Left ventricle myocardium inferior (tissue), 1 donor: ENCODE measurements at places on chromosomes 2 and 18.
A peak's percentile ranks its signal among the peaks of the same experiment; 100 is the strongest.

DNA sequence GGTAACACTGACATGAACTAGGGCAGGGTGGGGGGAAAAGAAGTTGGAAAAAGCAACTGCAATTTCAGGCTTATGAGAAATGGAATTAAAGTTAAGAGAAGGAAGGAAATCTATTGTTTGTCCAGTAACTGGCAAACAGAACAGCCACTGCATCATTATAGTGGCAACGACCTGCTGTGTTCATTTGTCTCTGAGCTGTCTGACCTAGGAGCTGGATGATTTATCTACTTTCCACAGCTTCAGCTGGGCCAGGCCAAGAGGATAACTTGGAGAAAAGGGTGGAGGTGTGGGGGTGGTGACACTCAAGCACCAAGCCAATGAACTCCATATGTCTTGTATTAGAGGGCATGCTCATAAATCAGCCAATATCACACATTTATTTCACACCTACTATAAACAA lies 291.5 kb upstream of the KLHL29 start:
- DNase-seq = no peak
- H3K27me3 ChIP-seq = peaks cover 1% of the 10 kb centered on the region
- H3K4me3 ChIP-seq = no peak overlapping the region
- no peaks in the 10 kb centered on the region for H3K36me3 ChIP-seq

- no peaks in the 10 kb centered on the region for H3K4me1 ChIP-seq
- no peaks in the 10 kb centered on the region for H3K36me3 ChIP-seq
- H3K4me3 ChIP-seq = no peak overlapping the region
These were observed 332.9 kb downstream of the DSC3 start for GRCh38 chr18:30709595-30709994.

- no peak overlapping the region for H3K4me3 ChIP-seq
- peaks cover 75% of the 10 kb centered on the region for H3K4me1 ChIP-seq
- no peak for DNase-seq
These were observed 3.0 kb downstream of the SPATS2L start for GRCh38 chr2:200309296-200310049.

DNA sequence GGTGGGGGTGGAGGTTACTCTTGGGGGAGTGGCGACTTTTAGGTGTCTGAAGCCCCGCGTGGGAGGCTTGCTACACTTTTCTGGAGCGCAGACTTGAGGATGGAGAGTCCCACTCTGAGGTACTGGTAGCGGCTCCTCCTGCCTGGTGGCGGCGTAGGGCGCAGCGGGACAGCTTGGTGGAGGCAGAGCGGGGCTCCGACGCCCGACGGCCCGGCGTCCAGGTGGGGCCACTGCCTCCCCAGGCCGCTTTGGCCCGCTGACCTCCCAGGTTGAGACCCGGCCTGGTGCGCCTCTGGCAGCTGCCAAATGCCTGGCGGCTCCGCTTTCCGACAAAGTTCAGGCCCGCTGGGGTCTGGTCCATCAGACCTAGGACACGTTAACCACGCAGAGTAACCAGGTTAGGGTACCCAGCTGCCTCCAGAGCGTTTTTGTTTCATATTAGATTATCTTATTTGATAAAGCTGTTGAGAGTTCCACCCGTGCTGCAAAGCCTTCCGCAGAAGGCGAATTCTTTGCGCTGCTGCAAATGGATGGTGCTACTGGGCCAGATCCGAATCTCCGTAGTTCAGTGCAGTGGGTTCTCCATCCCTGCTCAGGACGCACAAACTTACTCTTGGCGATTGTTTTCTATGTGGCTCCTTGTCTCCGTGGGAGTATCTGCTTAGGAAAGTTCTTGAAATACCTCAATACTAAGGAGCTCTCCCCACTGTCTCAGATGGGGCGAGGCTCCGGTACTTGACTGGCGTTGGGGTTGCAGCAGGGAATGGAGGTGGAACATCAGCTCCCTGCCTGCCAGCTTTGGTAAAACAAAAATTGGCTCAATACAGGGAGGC lies 405.9 kb downstream of the XIRP2 start:
- H3K27ac ChIP-seq = no peak overlapping the region
- peaks cover 59% of the 10 kb centered on the region for H3K27me3 ChIP-seq
- H3K4me1 ChIP-seq = peaks cover 25% of the 10 kb centered on the region

- H3K27me3 ChIP-seq = no peaks in the 10 kb centered on the region
- H3K27ac ChIP-seq = no peak overlapping the region
- no peak for DNase-seq
- no peaks in the 10 kb centered on the region for H3K36me3 ChIP-seq
These were observed 274.7 kb downstream of the RND3 start for GRCh38 chr2:150212722-150213171.

DNA sequence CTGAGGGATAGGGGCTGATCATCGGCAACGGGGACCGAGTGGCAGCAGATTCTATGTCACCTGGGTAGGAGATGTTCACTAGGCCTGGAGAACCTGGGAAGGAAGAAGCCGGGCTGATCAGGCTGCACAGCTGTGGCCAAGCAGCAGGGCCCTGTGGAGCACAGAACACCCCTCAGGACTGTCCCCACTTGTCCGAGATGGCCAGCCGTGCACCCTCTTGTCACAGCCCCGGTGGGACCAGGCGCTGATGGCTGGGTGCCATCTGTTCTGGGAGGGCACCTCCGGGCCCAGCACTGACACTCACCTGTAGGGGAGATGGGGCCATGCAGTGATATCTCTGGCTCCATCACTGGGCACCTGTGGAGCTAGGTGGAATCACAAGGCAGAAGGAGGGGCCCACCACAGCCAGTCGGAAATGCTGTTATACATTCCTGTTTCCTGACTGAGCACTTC lies 217.9 kb upstream of the RAB6C start:
- peaks cover 45% of the 10 kb centered on the region for H3K27me3 ChIP-seq
- no peak for DNase-seq
- no peak overlapping the region for H3K4me3 ChIP-seq
- H3K27ac ChIP-seq = no peak overlapping the region
- H3K4me1 ChIP-seq = no peaks in the 10 kb centered on the region

GRCh38 chr2:121735518-121736074 lies 1.1 kb downstream of the NIFK start:
- H3K4me3 ChIP-seq = peak overlapping the region; percentile 93
- H3K4me1 ChIP-seq = peaks cover 28% of the 10 kb centered on the region
- no peaks in the 10 kb centered on the region for H3K27me3 ChIP-seq
- peak overlapping the region; percentile 88 for H3K27ac ChIP-seq
- H3K36me3 ChIP-seq = peaks cover 45% of the 10 kb centered on the region

DNA sequence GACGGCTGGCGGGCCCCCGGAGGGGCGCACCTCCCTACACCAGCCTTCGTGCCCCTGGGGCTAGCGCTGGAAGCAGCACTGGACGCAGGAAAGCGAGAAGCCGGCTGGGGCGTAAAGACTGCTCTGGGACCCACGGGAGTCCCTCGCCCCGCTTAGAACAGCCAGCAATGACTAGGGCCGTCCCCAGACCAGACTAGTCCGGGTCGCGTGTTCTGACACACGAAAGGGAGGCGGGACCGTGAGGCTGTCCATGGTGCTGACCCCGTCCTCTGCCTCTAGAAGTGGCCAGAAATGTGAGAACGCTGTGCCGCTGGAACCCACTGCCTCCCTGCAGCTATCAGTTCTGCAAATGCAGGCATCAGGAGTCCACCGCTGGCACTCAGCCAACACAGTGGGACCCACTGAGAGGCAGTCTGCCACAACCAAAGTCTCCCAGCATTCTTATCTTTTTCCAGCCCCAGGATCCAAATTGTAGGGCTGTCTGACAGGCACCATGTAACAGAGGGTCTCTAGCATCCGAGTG lies at the start of gene UCN:
TSS of gene UCN (minus strand) at position 87 of the 523 bp plus-strand sequence. CDS start 550 bp downstream, outside the sequence.
- no peak within 1 kb of the TSS for H3K4me3 ChIP-seq
- H3K4me1 ChIP-seq = peaks cover 32% of the 10 kb centered on the region
- peaks cover 62% of the 10 kb centered on the region for H3K36me3 ChIP-seq
- no peak for DNase-seq
- peaks cover 44% of the 10 kb centered on the region for H3K27me3 ChIP-seq
- H3K27ac ChIP-seq = peak within 1 kb of the TSS; percentile 28

GRCh38 chr2:210363261-210363660 lies 48.3 kb upstream of the MYL1 start:
- H3K27me3 ChIP-seq = no peaks in the 10 kb centered on the region
- H3K4me3 ChIP-seq = no peak overlapping the region
- no peak for DNase-seq
- H3K4me1 ChIP-seq = no peaks in the 10 kb centered on the region

GRCh38 chr2:105578166-105578565 lies 166.5 kb upstream of the NCK2 start:
- H3K4me3 ChIP-seq = no peak overlapping the region
- no peak overlapping the region for H3K27ac ChIP-seq
- H3K27me3 ChIP-seq = peaks cover 5% of the 10 kb centered on the region
- no peaks in the 10 kb centered on the region for H3K36me3 ChIP-seq
- no peak for DNase-seq
- H3K4me1 ChIP-seq = peaks cover 18% of the 10 kb centered on the region

- DNase-seq = no peak
- no peak overlapping the region for H3K27ac ChIP-seq
- no peak overlapping the region for H3K4me3 ChIP-seq
- H3K27me3 ChIP-seq = no peaks in the 10 kb centered on the region
- no peaks in the 10 kb centered on the region for H3K4me1 ChIP-seq
- peaks cover 54% of the 10 kb centered on the region for H3K36me3 ChIP-seq
These were observed 62.5 kb downstream of the RPIA start for GRCh38 chr2:88753833-88754584.

DNA sequence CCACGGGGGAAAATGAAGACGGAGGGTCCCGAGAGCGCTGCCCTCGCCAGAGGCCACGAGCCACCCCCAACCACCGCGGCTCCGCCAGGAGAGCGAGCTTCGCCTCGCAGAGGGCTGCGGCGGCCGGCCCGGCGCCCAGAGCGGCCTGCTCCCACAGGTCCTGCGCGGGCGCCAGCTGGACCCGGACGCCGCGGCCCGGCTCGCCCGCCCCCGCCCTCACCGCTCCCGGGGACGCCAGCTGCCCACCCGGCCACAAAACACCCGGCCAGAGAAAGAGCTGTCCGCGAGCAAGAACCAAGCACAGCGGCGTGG lies 709 bp downstream of the PTPN2 start:
- H3K4me1 ChIP-seq = peaks cover 49% of the 10 kb centered on the region
- no peaks in the 10 kb centered on the region for H3K27me3 ChIP-seq
- H3K36me3 ChIP-seq = no peaks in the 10 kb centered on the region
- no peak for DNase-seq
- peak overlapping the region; percentile 100 for H3K27ac ChIP-seq

DNA sequence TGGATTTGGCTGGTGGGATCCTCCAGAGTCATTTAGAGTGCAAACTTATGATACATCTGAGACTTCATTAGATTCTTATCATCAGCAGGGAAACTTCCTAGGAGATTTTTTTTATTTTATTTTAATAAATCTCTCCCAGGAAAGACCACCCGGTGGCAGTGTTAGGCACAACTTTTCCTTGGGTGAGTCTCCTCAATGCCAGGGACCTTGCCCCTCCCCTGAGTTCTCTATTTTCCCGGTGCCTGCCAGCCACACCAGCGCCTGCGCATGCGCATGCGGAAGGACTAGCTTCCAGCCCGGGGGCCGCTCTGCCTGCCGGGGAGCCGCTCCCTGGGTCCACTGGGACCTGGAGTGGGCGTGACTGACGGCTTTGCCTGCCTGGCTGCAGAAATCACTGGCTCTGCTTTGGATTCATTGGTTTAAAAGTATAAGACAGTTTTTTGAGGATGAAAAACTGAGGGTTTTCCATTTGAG lies 86.6 kb downstream of the TMEM182 start:
- peak overlapping the region; percentile 58 for H3K4me3 ChIP-seq
- H3K4me1 ChIP-seq = peaks cover 9% of the 10 kb centered on the region
- DNase-seq = peak; percentile 85
- peaks cover 7% of the 10 kb centered on the region for H3K27me3 ChIP-seq
- H3K36me3 ChIP-seq = no peaks in the 10 kb centered on the region

- no peak for DNase-seq
- no peaks in the 10 kb centered on the region for H3K27me3 ChIP-seq
- peaks cover 80% of the 10 kb centered on the region for H3K4me1 ChIP-seq
- peak overlapping the region; percentile 80 for H3K27ac ChIP-seq
- no peaks in the 10 kb centered on the region for H3K36me3 ChIP-seq
- H3K4me3 ChIP-seq = no peak overlapping the region
These were observed 138.2 kb downstream of the SH3RF3 start for GRCh38 chr2:109266998-109267854.

GRCh38 chr2:216540920-216541319 lies 42.3 kb downstream of the RPL37A start:
- peaks cover 56% of the 10 kb centered on the region for H3K4me1 ChIP-seq
- H3K4me3 ChIP-seq = no peak overlapping the region
- H3K27ac ChIP-seq = peak overlapping the region; percentile 93
- no peaks in the 10 kb centered on the region for H3K36me3 ChIP-seq
- no peaks in the 10 kb centered on the region for H3K27me3 ChIP-seq

DNA sequence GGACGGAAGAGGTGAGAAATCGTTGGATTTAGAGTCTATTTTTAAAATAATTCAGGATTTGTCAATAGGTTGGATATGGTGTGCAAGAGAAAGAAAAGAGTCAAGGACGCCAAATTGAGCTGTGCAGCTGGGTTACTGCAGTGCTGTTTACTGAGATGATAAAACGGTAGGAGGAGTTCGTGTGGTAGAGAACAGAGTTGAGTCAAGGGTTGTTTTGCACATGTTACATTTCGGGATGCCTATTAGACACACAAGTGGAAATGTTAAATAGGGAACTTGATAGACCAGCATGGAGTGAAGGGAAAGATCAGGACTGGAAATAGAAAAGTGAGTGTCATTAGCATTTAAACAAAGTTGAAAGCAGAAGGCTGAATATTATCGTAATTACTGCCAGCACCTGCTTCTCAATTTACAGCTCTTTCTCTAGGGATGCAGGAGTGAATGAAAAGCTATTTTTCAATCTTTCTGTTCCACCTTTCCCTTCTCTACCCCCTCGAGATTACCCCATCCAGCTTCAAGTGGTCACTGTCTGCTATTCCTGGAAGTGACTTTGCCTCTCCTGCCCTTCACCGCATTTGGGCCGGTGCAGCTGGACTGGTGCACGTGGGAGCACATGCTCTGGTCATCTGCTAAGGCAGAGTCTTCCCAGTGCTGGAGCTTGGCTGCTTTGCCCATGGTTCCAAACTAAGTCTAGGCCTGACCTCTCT lies 30.3 kb downstream of the GPR75 start:
- no peak overlapping the region for H3K4me3 ChIP-seq
- no peaks in the 10 kb centered on the region for H3K27me3 ChIP-seq
- H3K27ac ChIP-seq = peak overlapping the region; percentile 74
- DNase-seq = peak; percentile 27
- H3K36me3 ChIP-seq = peaks cover 10% of the 10 kb centered on the region
- H3K4me1 ChIP-seq = peaks cover 44% of the 10 kb centered on the region

DNA sequence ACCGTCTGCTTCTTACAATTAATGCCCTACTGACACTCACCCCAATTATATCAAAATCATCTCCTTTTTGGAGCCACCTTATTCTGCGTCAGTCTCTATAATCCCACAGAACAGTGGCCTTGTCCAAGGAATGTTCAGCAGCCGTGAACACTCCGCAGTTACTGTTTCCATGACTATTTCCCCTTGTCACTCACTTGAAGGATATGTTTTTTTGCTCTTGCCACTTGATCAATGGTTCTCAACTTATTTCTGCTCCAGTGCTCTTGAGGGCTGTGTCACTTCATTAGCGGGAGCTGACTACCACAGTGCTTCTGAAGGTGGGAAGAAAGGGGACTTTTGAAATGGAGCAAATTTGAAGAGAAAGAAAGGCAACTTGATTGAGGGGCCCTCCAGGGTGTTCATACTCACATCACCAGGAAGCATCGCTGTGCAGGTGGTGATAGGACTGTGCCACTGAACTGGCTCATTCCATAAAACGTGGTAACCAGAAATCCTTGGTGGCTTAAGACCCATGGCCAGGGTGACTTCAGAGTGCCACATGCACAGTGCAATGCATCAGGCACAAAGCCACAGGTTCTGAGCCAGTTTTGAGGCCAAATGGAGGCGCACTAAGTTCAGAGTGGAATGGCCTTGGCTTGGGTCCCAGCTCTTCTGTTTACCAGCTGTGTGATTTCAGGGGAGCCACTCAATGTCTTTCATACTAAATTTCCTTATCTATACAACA lies 320.6 kb upstream of the RAB12 start:
- peaks cover 23% of the 10 kb centered on the region for H3K4me1 ChIP-seq
- no peaks in the 10 kb centered on the region for H3K27me3 ChIP-seq
- peaks cover 4% of the 10 kb centered on the region for H3K36me3 ChIP-seq
- H3K27ac ChIP-seq = no peak overlapping the region
- no peak for DNase-seq
